ENCODE measurements at places on chromosomes 1 and 21. TPM values are rescaled to one million over a fixed set of nuclear protein-coding genes. Genes with fewer than 3 reads are reported as not detected.

Gene VPS26C
- 44.1 TPM for total RNA-seq

Gene CASQ2
- total RNA-seq = not detected

Gene RC3H1
- 18.9 TPM for total RNA-seq

Gene TRIM63
- total RNA-seq = not detected

Gene LMOD1
- total RNA-seq = 7.8 TPM

All from GM23248 (cell line).